ENCODE measurements at places on chromosomes 13 and 19.

- DNase-seq = no peak
- no peaks in the 10 kb centered on the region for H3K36me3 ChIP-seq
- no peaks in the 10 kb centered on the region for H3K27me3 ChIP-seq
These were observed 20.7 kb downstream of the COLGALT1 start for GRCh38 chr19:17575871-17576757.

DNA sequence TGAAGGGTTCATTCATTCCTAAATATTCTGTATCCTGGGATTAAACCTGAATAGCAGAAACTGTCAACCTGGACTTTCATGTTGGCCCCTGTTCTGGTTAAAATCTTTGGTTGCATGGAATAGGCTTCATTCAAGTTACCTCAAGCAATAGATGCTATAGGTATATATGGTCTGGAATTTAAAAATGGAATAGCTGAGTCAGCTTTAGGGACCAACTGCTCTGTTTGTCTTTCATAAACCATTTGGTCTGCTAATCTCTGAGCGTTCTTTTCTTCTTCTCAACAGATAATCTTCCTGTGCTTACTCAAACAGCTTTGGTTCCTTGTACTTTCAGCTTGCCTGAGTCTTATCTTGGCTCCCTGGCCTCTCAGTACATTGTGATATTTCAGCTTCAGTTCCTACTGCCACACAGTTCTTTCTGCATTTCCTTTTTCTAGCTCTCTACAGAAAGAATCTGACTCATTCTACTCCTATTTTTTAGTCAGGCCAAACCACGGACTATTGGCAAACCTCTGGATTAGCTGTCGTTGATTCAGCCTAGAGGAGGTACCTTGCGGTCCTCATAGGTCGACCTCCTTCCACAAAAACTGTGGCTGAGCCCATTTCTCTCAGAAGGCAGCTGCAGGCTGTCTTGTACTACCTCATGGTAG lies 35.9 kb upstream of the MAB21L1 start:
- DNase-seq = no peak
- no peaks in the 10 kb centered on the region for H3K36me3 ChIP-seq
- H3K27ac ChIP-seq = no peak overlapping the region
- H3K27me3 ChIP-seq = no peaks in the 10 kb centered on the region

- no peaks in the 10 kb centered on the region for H3K27me3 ChIP-seq
- no peak for DNase-seq
- H3K36me3 ChIP-seq = no peaks in the 10 kb centered on the region
These were observed 6.1 kb downstream of the SAFB start for GRCh38 chr19:5628919-5629481.

DNA sequence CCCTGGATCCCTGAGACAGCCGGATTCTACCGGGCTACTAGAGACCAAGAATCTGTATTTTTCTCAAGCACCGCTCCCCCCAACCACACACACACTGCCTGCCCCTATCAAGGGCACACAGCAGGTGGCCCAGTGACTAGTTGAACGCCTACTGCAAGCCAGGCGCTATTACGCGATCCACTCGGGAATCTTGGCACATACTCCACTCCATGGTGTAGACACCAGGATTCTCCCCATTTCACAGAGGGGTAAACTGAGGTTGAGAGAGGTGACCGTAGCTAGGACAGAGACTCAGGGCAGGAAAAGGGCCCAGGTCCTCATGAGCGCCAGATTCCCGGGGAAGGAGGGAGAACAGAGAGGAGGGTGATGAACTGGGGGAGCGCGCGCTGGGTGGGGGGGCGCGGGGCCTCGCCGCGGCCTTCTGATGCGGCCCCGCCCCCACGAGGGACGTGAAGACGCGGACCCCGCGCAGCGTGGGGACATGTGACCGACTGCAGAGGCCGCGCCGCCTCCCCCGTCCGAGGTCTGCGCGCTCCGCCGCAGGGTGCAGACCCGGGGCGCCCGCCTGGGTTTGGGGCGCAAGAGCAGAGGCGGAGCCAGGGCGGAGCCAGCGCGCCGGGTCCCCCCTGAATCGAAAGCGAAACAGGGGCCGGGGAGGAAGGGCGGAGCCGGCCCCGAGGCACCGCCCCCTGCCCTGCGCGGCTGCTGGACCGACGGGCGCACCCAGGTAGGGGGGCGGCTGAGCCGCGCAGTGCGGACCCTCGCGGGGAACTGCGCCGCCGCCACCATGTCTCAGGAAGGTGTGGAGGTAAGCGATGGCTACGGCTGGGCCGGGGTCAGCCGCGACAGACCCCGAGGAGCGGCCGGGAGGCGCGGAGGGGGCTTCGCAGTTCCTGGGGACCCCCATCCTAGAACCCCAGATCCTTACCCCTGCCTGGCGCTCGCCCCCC lies at the start of gene SHFL:
SHFL (plus strand) TSS at position 677 of the 950 bp plus-strand sequence; CDS start at position 788, 111 bp downstream.
- DNase-seq = no peak
- H3K27me3 ChIP-seq = no peaks in the 10 kb centered on the region
- H3K27ac ChIP-seq = peak within 1 kb of the TSS; percentile 96

GRCh38 chr19:8148410-8149260 lies 757 bp downstream of the FBN3 start:
- H3K4me3 ChIP-seq = no peak overlapping the region
- peaks cover 6% of the 10 kb centered on the region for H3K27me3 ChIP-seq
- no peaks in the 10 kb centered on the region for H3K36me3 ChIP-seq
- peaks cover 15% of the 10 kb centered on the region for H3K4me1 ChIP-seq
- no peak for DNase-seq
- no peak overlapping the region for H3K27ac ChIP-seq

- H3K4me3 ChIP-seq = no peak overlapping the region
- H3K27ac ChIP-seq = peak overlapping the region; percentile 73
- peaks cover 32% of the 10 kb centered on the region for H3K4me1 ChIP-seq
- H3K36me3 ChIP-seq = no peaks in the 10 kb centered on the region
These were observed 4.4 kb upstream of the KCNN4 start for GRCh38 chr19:43784981-43785808.

GRCh38 chr13:89812856-89813255 lies 1534.6 kb upstream of the MIR17HG start:
- H3K36me3 ChIP-seq = no peaks in the 10 kb centered on the region
- H3K4me1 ChIP-seq = no peaks in the 10 kb centered on the region
- H3K27me3 ChIP-seq = no peaks in the 10 kb centered on the region
- no peak overlapping the region for H3K27ac ChIP-seq
- no peak overlapping the region for H3K4me3 ChIP-seq

GRCh38 chr13:93226623-93227279 lies at the start of gene GPC6:
GPC6 (plus strand) TSS chr13:93226807.
- no peak for DNase-seq
- H3K27me3 ChIP-seq = no peaks in the 10 kb centered on the region
- no peaks in the 10 kb centered on the region for H3K36me3 ChIP-seq
- H3K27ac ChIP-seq = peak within 1 kb of the TSS; percentile 70
- peak within 1 kb of the TSS; percentile 52 for H3K4me3 ChIP-seq

All from vagina (tissue), 2 donors.